ENCODE measurements at places on chromosomes 13 and 19. TPM values are rescaled to one million over a fixed set of nuclear protein-coding genes. Genes with fewer than 3 reads are reported as not detected.

DNA sequence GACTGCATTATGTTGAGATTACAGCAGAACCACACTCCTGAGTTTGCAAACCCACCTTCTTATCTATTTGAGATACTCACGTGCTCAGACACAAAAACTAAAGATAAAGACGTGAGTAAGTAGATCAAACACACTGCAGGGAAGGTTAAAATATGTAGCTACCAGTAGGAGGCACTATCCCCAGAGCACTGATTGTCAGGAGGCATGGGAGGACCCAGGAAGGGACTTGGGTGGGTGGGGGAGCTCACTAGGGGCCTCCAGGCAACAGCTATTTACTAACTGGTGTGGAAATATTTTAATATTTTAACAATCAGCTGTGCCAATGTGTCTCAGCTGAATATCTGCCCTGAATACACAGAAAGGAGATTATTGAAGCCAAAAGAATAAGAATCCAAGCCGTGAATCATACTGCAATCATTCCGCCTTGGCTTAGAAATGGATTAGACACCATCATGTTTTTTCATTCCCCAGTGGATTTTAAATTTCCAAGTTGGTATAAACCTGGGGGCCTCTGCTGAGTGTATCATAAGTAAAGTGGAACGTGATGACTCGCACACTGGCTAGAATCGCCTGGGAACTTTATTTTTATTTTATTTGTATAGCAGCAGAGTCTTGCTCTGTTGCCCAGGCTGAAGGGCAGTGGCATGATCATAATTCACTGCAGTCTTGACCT is 73.2 kb upstream of the CACNA1A start:
- no peaks in the 10 kb centered on the region for H3K4me1 ChIP-seq
- no peak overlapping the region for H3K4me3 ChIP-seq
- H3K27ac ChIP-seq: no peak overlapping the region
- no peaks in the 10 kb centered on the region for H3K27me3 ChIP-seq
- DNase-seq: no peak

DNA sequence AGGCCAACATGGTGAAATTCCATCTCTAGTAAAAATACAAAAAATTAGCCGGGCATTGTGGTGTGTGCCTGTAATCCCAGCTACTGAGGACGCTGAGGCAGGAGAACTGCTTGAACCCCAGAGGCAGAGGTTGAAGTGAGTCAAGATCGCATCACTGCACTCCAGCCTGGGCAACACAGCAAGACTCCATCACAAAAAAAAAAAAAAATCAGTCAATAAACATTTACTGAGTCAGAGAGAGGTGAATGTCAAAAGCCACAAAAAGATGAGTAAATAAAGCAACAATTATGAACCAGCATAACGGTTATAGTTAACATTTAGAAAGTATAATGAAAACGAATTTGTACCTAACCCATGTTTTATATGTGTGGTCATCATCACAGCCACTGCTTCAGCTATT is 23.1 kb downstream of the PSPC1 start:
- DNase-seq: no peak
- H3K27ac ChIP-seq: peak overlapping the region; percentile 60
- peaks cover 30% of the 10 kb centered on the region for H3K36me3 ChIP-seq
- peaks cover 14% of the 10 kb centered on the region for H3K4me1 ChIP-seq

- H3K36me3 ChIP-seq: no peaks in the 10 kb centered on the region
- no peak for DNase-seq
- H3K4me1 ChIP-seq: no peaks in the 10 kb centered on the region
- H3K27ac ChIP-seq: no peak overlapping the region
- no peaks in the 10 kb centered on the region for H3K27me3 ChIP-seq
- H3K4me3 ChIP-seq: no peak overlapping the region
These were observed 20.7 kb upstream of the CEACAM6 start for GRCh38 chr19:41734585-41734984.

- DNase-seq: no peak
- no peaks in the 10 kb centered on the region for H3K4me1 ChIP-seq
- no peak overlapping the region for H3K4me3 ChIP-seq
These were observed 32.2 kb downstream of the DEDD2 start for GRCh38 chr19:42185277-42185676.

DNA sequence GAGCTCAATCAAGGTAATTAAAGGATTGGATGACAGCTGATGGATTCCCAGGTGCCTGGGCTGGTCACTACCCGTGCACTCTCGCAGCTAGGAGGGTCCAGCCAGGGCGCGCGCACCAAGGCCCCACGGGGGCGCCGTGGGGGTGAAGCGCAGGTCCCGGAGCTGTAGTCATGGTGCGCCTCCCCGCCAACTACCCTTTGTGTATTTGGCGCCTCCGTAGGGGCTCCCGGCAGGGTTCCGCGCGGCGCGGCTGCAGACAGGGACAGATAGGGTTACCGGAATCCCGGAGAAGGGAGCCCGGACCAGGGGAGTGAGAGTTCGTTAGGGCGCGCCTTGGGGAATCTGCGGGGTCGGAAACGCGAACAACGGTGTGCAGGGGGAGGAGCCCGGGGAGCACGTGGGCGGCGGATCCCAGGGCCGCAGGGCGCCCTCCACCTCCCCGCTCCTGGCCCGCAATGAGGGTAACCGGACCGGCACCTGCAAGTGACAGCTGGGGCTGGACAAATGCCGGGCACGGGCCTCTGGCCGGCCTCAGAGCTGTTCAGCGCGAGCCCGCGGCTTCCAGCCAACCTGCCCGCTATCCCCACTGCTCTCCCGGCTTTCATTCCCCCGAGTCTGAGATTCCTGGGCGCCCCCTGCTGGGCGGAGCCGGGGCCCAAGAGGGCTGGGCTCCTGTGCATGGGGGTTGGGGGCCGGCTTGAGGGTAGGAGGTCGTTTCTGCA is 3.4 kb upstream of the PRAM1 start:
- no peak overlapping the region for H3K27ac ChIP-seq
- DNase-seq: peak; percentile 31
- H3K4me3 ChIP-seq: peak overlapping the region; percentile 76
- H3K4me1 ChIP-seq: peaks cover 15% of the 10 kb centered on the region
- no peaks in the 10 kb centered on the region for H3K36me3 ChIP-seq

The FFAR3 gene
- not detected for total RNA-seq

The ACP7 gene
- total RNA-seq: not detected

The CCL25 gene
- total RNA-seq: not detected

All from thoracic aorta (tissue), 2 donors.